ENCODE measurements at places on chromosomes 7 and 10. TPM values are rescaled to one million over a fixed set of nuclear protein-coding genes. Genes with fewer than 3 reads are reported as not detected.

Gene FEZF1
- total RNA-seq, result 0.28 TPM

Gene GLI3
- 24.9 TPM for total RNA-seq

Gene AS3MT
- total RNA-seq, result 1.4 TPM

Gene PDZD7
- 0.54 TPM for total RNA-seq

Gene PPP1R17
- 0.36 TPM for total RNA-seq

Gene ETV1
- 18.2 TPM for total RNA-seq

Gene LRIT1
- not detected for total RNA-seq

Gene INMT
- 1.4 TPM for total RNA-seq

Gene PSD
- total RNA-seq, result 0.31 TPM

Gene C10orf90
- not detected for total RNA-seq

Gene RGS10
- 20.0 TPM for total RNA-seq

Gene TRPV5
- not detected for total RNA-seq

Gene NUP205
- 66.1 TPM for total RNA-seq

Gene LIPJ
- not detected for total RNA-seq

Gene PTPRE
- total RNA-seq, result 117 TPM

Gene FAM241B
- total RNA-seq, result 7.1 TPM

Gene TNS3
- 7.5 TPM for total RNA-seq

Gene BMPER
- 2.5 TPM for total RNA-seq

Gene NEUROG3
- not detected for total RNA-seq

Gene PTN
- 1.7 TPM for total RNA-seq

Gene PTEN
- total RNA-seq, result 71.0 TPM

Gene FOXL3
- not detected for total RNA-seq

Gene PHYH
- total RNA-seq, result 10.2 TPM

Gene CTAGE4
- total RNA-seq, result 3.3 TPM

Gene GPR158
- total RNA-seq, result 0.13 TPM

Gene UCMA
- not detected for total RNA-seq

Gene CAV2
- 35.5 TPM for total RNA-seq

Gene ENTPD1
- 102 TPM for total RNA-seq

Gene RSPH10B2
- 0.51 TPM for total RNA-seq

Gene STX1A
- total RNA-seq, result 13.2 TPM
